ENCODE measurements at places on chromosomes 7 and 10.

- no peak for DNase-seq
These were observed 122.9 kb downstream of the LYZL1 start for GRCh38 chr10:29411666-29412315.

DNA sequence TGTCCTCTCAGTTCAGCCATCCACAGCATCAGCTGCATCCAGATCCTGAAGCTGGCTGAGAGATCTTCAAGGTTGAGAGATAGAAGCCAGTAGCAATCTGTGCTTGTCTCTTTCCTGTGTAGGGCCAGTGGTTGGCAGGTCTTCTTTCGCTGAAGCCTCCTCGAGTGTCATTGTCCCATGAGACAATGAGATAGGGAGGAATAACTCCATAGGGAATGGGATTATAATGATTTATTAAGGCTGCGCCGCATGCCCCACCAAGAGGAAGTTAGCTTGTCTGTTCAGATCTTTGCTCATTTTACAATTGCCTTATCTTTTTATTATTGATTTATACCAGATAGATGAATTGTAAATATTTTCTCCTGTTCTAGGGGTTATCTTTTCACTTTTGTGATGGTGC lies 61.5 kb downstream of the MCMBP start:
- no peak for DNase-seq

DNA sequence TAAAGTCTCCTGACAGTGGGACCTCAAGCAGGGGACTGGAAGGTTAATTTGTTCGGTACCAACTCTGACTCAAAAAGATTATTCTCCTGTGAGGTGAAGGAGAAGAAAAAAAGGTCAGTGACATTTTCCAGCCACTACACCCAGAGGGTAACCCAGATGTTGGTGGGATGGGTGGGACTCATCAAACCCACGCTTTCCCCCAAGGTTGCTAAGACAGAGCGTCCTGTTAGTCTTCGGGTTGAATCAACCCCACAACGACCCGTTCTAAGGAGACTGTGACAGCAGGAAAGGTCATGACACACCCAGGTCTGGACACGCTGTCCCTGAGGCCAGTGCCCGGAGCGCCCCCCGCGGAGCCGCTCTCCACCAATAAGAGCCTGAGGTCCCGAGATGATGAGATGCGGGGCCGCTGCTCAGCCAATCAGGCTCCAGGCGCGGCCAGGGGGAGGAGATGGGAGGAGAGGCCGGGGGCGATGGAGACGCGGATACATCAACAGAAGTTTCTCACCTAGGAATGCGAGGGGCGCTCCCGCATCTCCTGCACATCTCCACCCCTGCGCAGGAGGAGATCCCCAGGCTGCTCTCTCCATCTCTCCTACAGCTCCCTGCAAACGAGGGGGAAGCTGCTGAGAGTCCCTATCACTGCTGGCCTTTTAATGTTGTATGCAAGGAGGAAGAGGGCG lies at the start of gene WNT16:
Gene WNT16, plus strand, starts transcription at position 493 of the 683 bp plus-strand sequence. CDS start 293 bp downstream, outside the sequence.
- peak; percentile 12 for DNase-seq

DNA sequence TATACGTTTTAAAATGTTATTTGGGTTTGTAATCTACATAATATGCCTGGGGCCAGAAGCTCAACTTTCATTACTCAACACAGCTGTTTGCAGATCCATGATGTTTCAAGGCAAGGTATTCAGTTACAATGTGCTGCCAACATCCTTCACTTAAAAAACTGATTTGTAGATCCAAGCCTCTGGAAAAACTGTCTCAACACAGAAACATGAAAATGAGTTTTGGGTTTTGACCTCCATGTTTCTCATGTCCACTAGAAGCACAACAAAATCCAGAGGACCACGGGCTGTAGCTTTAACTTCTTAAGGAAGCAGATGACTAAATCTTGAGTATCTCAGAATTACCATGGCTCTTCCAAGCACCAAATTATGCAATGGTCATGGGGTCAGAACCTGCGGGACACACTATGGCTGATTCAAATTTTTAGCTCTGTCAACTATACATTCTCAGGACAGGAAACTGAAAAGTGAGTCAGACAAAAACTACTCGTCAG lies 247.1 kb upstream of the GRB10 start:
- DNase-seq, result no peak

DNA sequence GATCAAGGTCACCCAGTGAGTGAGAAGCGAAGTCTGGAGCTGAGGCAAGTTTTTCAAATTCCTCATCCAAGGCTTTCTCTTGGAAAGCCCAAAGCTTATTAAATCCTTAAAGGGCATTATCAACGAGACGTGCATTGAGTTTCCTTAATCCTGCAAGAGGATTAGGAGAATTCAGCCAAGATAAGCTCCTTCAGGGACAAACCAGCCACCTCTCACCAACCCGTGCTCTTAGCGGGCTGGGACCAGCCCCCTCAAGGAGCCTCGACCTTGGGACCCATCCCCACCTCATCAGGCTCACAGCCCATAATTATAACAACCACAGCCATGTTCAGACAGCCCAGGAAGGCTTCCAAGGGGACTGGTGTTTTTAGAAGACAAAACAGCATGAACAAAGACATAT lies 12.0 kb upstream of the SLC29A4 start:
- DNase-seq, result no peak

- DNase-seq, result no peak
These were observed 284.9 kb downstream of the FGFR2 start for GRCh38 chr10:121313119-121313875.

DNA sequence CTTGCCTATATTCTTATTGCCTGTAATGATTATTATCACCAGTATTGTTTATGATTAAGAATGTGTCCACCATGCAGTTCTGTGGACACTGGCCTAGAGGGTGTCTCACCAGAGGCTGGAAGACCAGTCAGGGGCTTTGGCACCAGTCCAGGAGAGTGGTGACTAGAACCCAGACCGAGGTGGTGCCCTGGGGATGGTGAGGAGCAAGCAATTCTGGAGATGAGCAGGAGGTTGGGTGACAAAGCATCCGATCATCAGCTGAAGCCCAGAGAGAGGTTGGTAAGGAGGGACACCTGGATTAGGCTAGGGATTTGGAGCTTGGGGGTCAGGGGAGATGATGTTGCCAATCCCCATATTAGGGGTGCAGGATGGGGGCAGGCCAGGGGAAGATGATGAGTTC lies 124.4 kb downstream of the EMX2 start:
- DNase-seq, result no peak

- DNase-seq, result no peak
These were observed 33.8 kb downstream of the HIP1 start for GRCh38 chr7:75704928-75705327.

GRCh38 chr10:3704565-3705325 lies 80.3 kb downstream of the KLF6 start:
- no peak for DNase-seq

- no peak for DNase-seq
These were observed 302.4 kb downstream of the GRID1 start for GRCh38 chr10:86064219-86064618.

DNA sequence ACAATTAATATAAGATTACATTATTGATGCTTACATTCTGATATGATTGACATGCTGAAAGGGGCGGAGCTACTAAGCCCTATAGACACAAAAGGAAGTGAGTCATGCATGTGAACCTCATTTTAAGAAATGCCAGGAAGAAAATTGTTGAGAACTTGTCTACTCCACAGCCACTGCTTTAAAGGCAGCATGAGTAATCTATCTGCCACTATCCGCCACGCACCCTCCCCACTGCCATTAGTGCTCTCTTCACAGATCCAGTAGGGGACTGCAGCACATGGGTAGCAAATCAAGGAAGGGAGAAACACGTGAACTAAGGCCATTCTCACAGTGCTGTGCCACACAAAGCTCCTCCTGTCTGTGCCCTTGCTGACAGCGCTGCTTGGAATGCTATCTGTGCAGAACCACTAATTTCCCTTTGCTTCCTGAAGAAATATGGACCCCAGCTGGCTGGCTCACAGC lies 524.8 kb downstream of the GRM8 start:
- DNase-seq, result no peak

DNA sequence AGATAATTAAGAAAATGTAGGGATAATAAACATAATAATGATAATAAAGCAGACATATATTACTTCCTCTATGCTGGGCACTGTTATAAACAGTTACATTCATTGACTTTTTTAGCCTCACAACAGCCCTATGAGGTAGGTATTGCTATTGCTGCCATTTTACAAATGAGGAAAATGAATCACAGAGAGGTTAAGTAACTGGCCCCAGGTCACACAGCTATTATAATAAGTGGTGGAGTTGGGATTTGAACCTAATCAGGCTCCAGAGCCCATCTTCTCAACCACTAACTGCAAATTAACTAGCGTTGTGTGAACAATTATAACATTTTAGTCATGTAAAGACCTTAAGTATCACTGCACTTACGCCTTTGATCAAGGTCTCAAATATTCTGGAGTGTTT lies 62.5 kb upstream of the PIK3CG start:
- no peak for DNase-seq

DNA sequence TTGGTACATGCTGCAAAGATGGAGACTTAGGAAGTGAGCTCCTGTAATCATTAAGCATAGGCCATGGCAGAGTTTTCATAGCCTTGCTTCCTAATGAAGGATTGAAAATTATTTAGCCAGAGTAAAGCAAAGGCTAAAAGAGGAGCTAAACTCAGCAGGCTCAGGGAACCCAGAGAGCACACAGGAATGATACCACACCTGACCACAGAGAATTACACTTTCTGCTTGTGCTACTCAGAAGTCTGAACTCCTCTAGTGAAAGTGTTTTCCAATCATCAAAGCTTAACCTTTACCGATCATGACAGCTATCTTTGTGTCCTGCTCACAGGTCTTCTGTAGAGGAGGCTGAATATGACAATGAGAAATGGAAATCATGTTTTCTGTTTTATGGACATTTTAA lies 347.7 kb downstream of the OTUD1 start:
- no peak for DNase-seq

- no peak for DNase-seq
These were observed 53.7 kb upstream of the DPYSL4 start for GRCh38 chr10:132133005-132133404.

GRCh38 chr7:45219130-45219529 lies 61.5 kb downstream of the RAMP3 start:
- DNase-seq, result no peak

- no peak for DNase-seq
These were observed 81.5 kb upstream of the GALNT17 start for GRCh38 chr7:71050492-71050891.

DNA sequence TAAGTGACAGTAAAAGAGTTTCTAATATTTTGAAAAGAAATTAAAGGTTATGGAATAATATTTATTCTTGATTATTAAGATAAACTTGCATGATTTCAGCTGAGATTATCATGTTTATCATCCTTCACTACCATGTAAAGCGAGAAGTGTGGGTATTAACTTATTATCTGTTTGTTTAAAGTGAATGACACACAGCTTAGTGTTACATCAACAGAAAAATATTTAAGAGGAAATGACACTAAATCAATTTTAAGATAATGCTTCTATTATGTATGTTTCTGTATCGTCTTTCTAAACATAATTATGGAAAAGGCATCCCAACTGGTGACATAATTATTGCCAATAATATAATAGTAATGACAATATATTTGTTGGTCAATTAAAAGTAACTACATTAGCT lies 213.1 kb downstream of the PCDH15 start:
- DNase-seq, result no peak

Measured in NCI-H510A treated with DMSO at 0.1 percent for 48 hours (cell line).